Adrenal gland (tissue), 19 donors: ENCODE measurements at places on chromosomes 12 and 14. TPM values are rescaled to one million over a fixed set of nuclear protein-coding genes. Genes with fewer than 3 reads are reported as not detected.

DNA sequence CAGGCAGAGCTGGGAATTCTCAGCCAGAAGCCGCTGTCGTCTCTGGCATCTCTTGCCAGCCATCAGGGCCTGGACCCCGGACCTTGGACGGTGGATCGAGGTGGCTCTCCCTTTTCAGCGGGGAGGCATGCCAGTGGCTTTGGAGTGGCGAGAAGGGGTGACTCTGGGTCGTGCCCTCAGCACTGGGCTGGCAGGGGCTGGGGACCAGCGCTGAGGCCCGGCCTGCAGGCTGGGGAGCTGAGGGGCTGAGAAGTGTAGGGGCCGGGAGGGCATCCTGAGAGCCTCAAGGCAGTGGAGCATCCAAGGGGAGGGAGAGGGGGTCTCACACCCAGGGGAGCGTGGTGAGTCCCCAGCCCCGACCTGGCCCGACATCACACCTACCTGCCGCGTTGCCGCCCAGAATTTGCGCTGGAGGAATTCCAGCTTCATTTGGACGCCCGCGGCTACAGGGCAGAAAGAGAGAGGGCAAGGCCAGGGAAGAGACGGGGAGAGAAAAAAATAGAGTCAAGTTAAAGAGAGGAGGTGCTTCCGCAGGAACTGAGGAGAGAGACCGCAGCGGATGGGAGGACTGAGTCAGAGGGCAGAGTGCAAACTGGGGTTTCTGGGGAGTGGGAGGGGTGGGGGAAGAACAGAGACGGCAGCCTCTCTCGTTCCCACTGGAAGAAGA is 9.0 kb upstream of the LRTM2 start:
- no peak overlapping the region for H3K4me3 ChIP-seq
- H3K27me3 ChIP-seq: no peaks in the 10 kb centered on the region
- no peak overlapping the region for H3K27ac ChIP-seq
- H3K36me3 ChIP-seq: no peaks in the 10 kb centered on the region
- no peak for DNase-seq

DNA sequence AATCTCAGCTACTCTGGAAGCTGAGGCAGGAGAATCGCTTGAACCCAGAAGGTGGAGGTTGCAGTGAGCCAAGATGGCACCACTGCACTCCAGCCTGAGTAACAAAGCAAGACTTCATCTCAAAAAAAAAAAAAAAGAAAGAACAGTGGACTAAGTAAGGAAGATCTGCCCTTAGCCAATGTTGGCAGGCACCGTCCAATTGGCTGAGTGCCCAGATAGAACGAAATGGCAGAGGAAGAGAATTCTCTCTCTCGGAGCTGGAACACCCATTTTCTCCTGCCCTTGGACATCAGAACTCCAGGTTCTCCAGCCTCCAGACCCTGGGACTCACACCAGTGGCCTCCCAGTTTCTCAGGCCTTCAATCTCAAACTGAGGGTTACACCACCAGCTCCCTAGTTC is 49.9 kb downstream of the ESR2 start:
- H3K27ac ChIP-seq: peak overlapping the region; percentile 58
- peak; percentile 87 for DNase-seq
- H3K4me3 ChIP-seq: no peak overlapping the region
- no peaks in the 10 kb centered on the region for H3K27me3 ChIP-seq

- H3K27ac ChIP-seq: no peak overlapping the region
- no peak for DNase-seq
- no peaks in the 10 kb centered on the region for H3K27me3 ChIP-seq
- no peaks in the 10 kb centered on the region for H3K36me3 ChIP-seq
Observed at GRCh38 chr12:85191-85666, 18.7 kb downstream of the IQSEC3 start.

- H3K4me3 ChIP-seq: no peak overlapping the region
- no peaks in the 10 kb centered on the region for H3K36me3 ChIP-seq
- DNase-seq: no peak
Observed at GRCh38 chr14:36442824-36443241, 77.2 kb downstream of the NKX2-1 start.

- H3K27ac ChIP-seq: no peak overlapping the region
- H3K36me3 ChIP-seq: no peaks in the 10 kb centered on the region
- peak; percentile 46 for DNase-seq
- H3K4me3 ChIP-seq: no peak overlapping the region
- H3K27me3 ChIP-seq: no peaks in the 10 kb centered on the region
Observed at GRCh38 chr14:92657457-92658142, 90.8 kb downstream of the LGMN start.

ZFC3H1 gene
- polyA plus RNA-seq: 25.0 TPM

DNA sequence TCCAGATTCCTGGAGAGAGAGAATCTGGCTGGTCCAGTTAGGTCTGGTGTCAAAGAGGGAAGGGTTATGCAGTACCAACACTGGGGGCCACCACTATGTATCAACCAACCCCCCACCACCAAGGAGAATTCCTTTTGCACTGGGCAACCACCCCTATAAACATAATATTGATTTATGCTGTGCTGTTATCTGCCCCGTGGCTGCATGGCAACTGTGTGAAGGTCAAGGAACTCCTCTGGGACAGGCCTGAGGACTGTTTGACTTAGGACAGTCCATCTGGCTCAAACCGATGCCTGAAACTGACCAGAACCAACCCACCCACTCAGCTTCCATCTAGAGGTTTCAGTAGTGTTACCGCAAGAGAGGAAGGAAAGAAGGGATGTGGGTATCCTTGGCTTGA is 20.5 kb downstream of the PLEKHH1 start:
- DNase-seq: no peak
- no peaks in the 10 kb centered on the region for H3K4me1 ChIP-seq
- H3K36me3 ChIP-seq: no peaks in the 10 kb centered on the region
- no peak overlapping the region for H3K27ac ChIP-seq
- H3K4me3 ChIP-seq: no peak overlapping the region

MANSC4 gene
- polyA plus RNA-seq: 0.07 TPM

KRT3 gene
- polyA plus RNA-seq: not detected

DNA sequence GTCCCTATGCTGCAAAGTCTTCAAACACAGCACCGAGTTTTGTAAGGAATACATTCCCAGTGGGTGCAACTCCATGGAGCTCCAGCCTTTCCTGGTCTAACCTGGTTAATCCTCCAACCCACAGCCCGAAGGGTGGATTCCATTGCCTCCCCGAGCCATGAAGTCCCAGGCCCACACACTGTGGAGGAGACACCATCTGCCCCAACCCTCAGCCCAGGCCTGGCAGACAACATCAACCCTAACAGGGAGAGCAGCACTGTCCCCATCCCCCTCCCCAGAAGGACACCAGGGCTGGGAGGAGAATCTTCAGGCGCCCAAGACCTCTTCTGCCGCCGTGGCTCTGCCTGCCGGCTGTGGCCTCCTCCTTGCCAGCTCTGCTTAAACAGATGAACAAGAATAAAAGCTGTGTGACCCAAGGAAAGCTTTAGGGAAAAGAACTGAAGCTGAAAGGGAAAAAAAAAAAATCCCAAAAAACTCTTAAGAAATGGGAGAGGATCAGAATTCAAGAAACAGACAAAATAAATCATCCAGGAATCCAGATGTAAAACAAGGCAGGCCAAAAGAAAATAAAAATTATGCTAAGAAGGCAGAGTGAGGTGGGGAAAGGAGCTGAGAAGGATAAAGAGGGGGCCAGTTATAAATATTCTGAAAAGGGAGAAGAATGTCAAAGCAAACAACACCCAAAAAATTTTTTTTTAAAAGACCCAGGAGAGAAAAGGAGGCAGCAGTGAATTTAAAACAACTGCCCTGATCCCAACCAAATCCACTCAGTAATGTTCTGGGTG is 16.0 kb upstream of the ZFP36L1 start:
- no peaks in the 10 kb centered on the region for H3K27me3 ChIP-seq
- H3K4me1 ChIP-seq: peaks cover 23% of the 10 kb centered on the region
- no peak overlapping the region for H3K4me3 ChIP-seq
- peak; percentile 6 for DNase-seq
- no peaks in the 10 kb centered on the region for H3K36me3 ChIP-seq

DNA sequence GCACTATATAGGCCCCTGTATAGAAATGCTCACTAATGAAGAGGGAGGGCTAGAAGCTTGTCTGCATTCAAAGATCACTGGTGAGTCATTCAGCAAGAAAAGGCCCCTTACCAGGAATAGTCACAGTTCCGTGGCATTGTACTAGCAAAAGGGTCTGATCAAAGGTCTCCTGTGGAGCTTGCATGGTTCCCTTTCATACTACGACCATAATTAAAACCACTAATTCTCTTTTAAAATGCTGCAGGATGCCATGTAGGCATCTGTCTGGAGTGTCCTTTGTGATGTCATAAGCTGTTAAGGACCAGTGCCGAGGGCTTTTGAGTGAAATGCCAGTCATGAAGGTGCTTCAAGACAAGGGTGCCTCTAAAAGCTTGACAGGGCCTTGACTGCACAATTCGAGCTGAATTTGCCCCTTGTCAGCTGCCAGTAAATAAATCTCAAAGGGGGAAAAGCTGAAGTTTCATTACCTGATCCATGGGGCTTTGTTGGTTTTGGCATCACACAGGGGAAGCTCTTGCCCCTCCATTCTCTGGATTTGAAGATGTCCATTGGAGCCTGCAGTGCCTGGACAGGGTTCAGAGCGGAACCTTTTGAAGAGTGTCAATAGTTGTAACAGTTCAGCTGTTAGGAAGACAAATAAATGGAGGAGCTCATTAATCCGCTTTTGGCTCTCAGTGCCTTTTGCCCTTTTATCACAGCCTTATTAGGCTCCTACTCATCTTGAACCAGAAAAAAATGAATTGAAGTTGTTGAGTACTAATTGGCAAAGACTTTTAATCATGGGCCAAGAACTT is 69.1 kb downstream of the TMEM260 start:
- H3K27ac ChIP-seq: no peak overlapping the region
- H3K4me1 ChIP-seq: peaks cover 13% of the 10 kb centered on the region
- no peaks in the 10 kb centered on the region for H3K27me3 ChIP-seq
- no peak overlapping the region for H3K4me3 ChIP-seq
